ENCODE measurements at places on chromosomes 6 and 20.

- no peak for DNase-seq
Measured at GRCh38 chr6:43739642-43740091, 30.3 kb upstream of the VEGFA start.

GRCh38 chr6:42704937-42705374 lies 17.4 kb downstream of the PRPH2 start:
- no peak for DNase-seq

DNA sequence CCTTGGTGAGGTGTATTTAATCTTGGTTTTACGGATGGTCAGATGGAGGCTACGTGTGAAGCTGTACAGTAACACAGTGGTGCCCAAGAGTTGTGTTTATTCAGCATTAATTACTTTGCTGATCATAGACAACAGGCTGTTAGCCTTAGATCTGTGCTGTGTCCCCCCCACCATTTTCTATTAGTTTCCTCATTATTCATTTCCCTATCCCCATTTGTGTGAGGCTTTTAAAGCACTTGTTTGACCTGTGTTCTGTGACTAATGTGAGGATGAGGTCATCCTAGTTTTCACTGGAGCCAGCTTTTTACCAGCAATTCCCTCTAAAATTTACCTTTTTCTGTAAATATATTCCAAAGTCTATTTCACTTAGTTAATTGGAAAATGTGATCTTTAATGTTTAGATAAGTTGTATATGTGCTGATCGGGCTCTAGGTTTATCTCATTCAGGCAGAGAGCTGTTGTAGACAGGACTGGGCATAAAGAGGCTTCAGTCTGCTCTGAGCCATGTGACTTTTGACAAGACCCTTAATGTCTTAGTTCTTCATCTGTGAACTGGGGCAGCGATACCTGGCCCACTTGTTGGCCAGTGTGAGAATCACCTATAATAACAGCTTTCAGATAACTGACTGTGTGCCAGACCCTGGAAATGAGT lies 8.4 kb downstream of the MAPRE1 start:
- DNase-seq: no peak

DNA sequence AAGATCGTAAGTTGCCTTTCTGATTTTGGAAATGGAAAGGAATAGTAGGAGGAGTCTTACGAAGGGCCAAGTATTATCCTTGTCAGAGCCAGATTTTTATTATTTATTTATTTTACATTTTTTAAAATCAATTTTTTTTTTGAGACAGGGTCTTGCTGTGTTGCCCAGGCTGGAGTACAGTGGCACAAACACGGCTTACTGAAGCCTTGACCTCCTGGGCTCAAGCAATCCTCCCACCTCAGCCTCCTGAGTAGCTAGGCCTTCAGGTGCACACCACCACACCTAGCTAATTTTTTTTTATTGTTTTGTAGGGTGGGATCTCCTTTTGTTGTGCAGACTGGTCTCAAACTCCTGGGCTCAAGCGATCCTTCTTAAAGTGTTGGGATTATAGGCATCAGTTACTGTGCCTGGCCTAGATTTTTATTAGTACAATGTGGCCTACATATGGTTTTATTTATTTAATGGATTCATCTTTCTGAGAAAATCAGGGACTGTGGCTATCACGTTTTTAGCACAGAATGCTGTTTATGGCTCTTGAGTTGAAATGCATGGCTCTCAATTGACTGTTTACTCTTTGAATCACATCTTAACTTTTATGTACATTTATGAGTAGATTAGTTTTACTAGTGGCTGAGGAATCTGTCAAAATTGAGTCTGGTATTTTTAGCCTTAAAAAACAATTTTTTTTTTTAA lies 16.7 kb downstream of the CDC5L start:
- DNase-seq: no peak

- no peak for DNase-seq
Measured at GRCh38 chr6:146456886-146457285, 86.7 kb upstream of the RAB32 start.

- no peak for DNase-seq
Measured at GRCh38 chr6:11538819-11539468, 1.4 kb downstream of the TMEM170B start.

DNA sequence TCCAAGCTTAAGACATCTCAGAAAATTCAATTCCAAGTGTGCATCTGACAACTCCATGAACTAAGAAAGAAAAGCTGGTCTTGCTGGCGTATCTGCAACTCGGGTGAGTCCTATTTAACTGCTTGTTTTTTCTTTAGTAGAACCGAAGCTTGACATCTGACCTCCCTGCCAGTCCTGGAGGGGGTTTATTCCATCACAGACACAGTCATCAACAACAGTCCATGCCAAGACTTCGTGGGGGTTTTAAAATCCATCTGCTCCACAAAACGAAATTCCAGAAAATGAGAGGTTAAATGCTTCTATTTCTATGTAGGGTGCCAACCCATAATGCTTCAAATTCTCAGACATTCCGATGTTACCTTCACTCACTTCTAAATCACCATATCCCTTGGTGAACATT lies 133.9 kb downstream of the IPCEF1 start:
- no peak for DNase-seq

GRCh38 chr6:41278699-41279405 lies 7.6 kb downstream of the TREM1 start:
- DNase-seq: peak; percentile 38

- DNase-seq: no peak
Measured at GRCh38 chr6:68635412-68635705, 277 bp downstream of the ADGRB3 start.

DNA sequence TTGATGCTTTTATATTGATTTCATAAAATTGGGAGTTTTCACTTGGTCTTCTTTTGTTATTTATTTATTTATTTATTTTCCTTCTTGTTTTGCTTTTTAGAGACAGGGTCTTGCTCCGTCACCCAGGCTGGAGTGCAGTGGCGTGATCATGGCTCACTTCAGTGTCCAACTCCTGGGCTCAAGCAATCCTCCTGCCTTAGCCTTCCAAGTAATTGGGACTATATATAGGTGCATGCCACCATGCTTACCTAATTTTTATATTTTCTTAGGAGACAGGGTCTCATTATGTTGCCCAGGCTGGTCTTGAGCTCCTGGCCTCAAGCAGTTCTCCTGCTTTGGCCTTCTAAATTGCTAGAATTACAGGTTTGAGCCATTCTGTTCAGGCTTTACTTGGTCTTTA lies 38.3 kb upstream of the MYLK2 start:
- DNase-seq: no peak

GRCh38 chr6:151679081-151679480 lies 128.4 kb upstream of the ESR1 start:
- no peak for DNase-seq

- no peak for DNase-seq
Measured at GRCh38 chr6:5197084-5197483, 63.7 kb downstream of the LYRM4 start.

DNA sequence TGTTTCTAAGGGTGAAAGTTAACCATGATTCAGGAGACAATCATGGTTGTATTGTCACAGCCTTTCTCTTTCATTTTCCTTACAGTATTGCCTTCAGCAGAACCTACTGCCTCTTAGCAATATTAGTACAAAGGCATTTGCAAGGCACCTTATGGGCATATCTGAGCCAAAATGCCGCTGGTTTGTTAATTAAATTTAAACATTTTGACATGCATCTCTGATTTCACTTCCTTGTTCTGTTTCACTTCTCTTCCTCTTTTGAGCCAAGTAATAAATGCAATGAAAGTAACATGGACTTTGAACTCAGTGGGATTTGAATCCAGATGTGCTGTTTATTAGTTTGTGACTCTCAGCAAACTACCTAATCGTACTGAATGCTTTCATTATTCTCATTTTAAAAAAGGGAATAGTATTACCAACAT lies 467.4 kb upstream of the CITED2 start:
- DNase-seq: no peak

DNA sequence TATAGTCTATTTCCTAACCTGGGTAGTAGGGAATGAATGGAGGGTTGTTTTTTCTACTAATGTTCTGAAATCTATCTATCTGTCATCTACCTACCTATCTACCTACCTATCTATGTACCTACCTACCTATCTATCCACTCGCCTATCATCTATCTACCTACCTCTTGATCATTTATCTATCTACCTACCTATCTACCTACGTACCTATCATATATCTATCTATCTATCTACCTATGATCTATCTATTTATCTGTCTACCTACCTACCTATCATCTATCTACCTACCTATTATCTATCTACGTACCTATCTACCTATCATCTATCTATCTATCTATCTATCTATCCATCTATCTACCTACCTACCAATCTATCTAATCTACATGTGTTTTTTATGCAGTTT lies 62.5 kb upstream of the PHACTR1 start:
- DNase-seq: no peak
